ENCODE measurements at places on chromosomes 12 and 14.

DNA sequence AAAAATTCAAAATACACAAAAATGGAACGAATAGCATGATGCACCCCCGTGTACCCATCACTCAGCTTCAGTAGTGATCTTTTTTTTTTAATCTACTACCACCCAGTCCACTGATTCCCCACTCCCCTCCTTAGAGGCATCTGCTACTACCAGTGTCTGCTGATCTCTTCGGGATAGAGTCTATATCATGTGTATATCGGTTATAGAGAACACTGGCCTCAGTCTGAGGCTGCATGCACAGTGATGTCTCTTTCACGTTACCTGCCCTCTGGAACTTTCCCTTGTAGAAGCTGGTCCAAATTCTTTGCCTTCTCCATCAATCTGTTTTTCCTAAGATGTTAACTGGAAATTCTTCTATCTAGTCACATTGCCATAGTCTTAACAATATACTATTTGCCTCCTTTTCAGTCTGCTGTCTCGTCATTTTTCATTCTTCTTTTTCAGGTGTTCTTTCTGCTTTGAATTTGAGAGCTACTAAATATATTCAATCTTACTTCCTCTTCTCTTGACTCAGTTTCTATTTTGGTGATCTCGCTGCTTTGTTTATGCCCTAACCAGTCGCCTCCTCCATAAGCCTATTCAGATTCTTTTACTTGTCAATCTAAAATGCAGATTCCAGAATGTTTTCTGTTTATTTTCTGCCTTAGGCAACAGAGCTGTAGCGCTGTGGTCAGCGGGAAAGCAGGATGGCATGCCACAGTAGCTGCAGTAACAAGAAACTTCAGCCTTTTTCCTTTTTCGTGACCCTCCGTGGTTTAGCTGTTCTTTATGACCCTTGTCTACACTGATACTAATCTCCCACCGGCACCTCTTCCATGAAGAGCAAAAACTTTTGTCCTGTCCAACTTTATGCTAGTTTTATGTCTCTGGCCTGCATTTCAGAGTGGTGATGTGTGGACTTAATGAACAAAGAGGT is 67.0 kb downstream of the FBXW8 start:
- DNase-seq: no peak

- no peak for DNase-seq
These were observed 389.6 kb upstream of the ATP2B1 start for GRCh38 chr12:90098132-90098779.

GRCh38 chr14:50198499-50198898 is 32.9 kb downstream of the SOS2 start:
- DNase-seq: no peak

GRCh38 chr12:108326254-108326750 is 12.8 kb downstream of the CMKLR1 start:
- no peak for DNase-seq

- no peak for DNase-seq
These were observed 134.1 kb upstream of the SSTR1 start for GRCh38 chr14:38073641-38074040.

- DNase-seq: no peak
These were observed 77.6 kb downstream of the CHST11 start for GRCh38 chr12:104534162-104534856.
